NCI-H187 (cell line): ENCODE measurements at places on chromosomes 7 and 10.

DNA sequence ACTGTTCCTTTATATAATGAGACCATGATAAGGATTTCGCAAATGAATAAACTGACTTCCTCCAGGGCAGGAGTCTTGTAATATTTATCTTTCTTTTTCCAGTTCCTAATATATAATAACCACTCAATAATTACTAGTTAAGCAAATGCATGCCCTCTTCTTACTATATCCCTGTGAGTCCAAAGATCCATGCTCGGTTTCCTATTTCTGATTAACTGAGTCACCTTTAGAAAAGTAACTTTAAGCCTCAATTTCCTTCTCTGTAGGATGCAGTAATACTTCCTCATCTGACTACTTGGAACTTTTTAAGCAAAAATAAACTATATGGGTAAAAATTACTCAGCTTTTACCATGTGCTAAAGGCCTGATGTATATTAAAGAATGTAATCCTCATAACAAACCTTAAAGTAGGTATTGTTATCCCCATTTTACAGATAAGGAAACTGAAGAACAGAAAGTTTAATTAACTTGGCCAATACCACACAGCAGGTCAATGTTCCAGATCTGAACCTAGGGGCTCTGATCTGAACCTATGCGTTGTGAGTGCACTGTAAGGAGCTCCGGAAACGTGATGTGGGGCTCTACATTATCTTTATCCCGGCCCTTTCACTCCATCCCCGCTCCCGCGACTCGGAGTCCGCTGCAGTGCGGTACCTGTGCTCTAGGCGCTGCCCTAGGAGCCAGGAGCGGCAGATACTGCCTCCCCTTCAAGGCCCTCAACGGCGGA is 458 bp downstream of the COX15 start:
- DNase-seq = no peak

DNA sequence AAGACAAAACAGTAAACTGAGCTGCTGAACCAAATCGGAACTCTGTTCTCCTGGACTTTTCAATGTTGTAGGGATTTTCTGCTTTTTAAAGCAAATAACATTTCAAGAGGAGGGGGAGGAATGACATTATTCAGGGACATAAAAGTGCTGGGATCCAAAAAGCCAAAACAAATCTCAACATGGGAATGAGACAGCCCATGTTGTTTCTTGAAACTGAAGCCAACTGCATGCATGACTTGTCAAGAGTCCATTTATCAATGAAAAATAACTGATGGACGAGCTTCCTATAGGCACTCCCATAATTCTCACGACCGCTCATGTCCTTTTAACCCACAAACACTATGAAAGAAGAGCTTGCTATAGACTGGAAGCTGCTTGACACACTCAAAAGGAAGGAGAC is 27.8 kb downstream of the FAM53B start:
- no peak for DNase-seq

DNA sequence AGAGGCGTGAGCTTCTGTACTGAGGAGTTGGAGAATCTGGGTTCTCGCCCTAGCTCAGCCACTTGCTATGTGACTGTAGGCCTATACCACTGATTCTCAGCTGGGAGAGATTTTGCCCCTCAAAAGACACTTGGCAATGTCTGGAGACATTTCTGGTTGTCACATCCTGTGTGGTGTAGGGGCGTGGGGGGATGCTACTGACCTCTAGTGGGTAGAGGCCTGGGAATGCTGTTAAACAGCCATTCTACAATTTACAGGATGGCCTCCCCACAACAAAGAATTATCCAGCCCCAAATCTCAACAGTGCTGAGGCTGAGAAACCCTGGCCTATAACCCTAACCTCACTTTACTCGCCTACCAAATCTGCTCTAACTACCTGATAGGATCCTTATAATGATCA is 58.8 kb upstream of the GAD2 start:
- no peak for DNase-seq

DNA sequence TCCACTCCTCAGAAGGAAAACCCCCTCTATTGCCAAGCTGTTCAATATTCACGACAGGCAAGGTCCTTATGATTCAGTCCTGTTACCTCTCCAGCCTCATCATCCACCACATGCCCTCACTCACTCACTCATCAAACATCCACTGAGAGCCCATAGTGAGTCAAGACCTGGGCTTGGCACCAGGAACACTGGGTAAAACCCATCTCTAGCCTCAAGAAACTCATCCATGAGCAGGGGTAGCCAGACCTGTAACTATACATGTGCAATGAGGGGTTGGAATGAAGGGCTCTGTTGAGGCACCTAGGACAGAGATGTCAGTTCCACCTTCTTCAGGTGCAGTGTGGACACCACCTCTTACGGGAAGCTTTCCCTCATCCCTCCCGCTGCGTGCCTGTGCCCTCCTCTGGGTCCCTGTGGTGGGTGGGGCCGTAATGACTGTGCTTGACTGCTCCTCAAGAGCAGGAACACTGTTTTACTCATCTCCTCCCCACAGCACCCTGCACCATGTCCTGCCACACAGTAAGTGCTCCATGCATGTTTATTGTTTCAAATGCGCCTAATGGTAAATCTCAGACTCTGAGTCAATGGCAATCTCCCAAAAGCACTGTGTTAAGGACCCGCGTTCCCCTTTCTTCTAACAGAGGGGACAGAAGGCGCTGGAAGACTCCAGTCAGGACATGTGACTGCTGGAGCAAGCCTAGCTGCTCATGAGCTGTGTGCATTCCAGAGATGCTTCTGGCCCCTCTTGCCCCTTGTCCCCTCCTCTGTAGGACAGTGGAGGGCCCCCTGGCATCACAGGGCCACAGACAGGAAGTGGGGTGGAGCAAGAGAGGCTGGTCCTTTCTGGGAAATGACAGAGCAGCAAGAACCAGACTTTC is 95.4 kb downstream of the HIPK2 start:
- no peak for DNase-seq

DNA sequence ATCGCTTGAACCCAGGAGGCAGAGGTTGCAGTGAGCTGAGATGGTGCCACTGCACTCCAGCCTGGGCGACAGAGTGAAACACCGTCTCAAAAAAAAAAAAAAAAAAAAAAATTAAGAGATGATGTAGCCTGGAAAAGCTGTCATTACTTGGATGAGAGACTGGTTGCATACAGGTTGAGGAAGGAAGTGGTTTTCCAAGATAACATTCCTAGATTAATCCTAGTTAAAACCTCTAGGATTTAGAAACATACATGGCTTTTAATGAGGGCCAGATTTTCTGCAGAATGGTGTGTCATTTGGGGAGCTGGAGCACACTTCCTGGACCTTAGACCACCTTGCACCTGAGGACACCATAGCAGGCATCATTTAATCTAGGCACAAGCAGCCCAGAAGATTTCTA is 17.8 kb downstream of the VWA2 start:
- no peak for DNase-seq

DNA sequence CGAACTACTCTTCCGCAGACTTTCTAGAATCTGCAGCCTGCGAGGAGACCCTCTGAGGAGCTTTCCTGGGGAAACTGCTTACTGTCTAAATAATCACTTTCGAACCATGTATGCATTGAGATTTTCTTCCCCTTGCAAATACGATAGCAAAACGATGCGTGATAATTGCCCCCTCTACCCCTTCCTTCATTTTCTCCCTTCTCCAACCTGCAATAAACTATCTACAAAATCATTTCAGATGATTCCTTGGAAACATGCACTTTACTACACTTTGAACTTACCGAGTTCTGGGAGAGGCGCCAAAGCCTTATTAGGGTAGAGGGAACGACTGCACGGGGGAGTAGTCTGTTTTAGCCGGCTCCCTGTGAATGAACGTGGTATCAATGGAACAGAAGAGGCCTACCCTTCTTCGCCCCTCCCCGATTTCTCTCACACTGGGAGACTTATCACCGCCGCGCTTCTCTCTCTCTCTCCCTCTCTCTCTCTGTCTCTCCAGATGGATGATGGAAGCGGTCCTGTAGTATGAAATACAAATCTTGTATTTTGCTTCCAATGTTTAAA is at the start of gene FGFBP3:
FGFBP3 (minus strand) TSS at position 370 of the 561 bp plus-strand sequence. CDS start 517 bp downstream, outside the sequence.
- DNase-seq = peak; percentile 9

DNA sequence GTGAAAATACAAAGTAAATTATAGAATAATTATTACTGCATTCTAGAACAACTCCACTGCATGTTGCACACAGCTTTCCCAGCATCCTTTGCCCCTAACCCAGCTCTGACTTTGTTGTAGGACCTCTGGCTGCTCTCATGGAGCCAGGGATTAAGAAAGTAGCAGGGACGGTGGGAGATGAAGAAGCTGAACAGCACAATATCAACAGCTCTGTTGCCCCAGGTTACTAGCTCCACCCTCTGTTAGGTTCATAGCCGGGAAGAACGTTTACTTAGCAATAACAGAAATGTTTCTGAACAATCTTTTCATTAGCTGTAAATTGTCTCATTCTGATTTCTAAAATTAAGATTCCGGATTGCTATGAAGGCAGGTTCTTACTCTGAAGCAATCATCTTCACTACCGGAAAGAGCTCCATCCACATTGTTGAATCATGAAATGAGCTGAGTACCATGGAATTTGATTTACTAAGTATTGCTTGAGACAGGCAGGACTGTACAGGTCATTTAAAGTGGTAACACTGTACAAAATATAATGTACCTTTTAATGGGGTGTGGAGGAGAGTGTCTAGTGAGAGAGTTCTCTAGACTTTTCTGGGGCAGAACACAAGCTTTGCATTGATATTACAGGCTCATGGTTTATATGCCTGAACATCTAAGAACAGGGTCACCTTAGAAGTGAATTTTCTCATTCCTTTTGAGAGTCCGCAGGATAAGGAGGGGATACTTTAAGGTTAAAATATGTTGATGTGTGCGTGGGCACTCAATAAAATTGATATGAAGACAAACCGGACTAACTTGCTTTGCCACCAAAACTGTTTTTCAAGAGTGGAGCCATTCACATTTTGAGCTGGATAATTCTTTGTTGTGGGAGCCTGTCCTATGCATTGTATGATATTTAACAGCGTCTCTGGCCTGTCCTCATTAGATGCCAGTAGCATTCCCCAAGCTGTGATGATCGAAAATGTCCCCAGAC is 20.8 kb upstream of the RAB18 start:
- no peak for DNase-seq

DNA sequence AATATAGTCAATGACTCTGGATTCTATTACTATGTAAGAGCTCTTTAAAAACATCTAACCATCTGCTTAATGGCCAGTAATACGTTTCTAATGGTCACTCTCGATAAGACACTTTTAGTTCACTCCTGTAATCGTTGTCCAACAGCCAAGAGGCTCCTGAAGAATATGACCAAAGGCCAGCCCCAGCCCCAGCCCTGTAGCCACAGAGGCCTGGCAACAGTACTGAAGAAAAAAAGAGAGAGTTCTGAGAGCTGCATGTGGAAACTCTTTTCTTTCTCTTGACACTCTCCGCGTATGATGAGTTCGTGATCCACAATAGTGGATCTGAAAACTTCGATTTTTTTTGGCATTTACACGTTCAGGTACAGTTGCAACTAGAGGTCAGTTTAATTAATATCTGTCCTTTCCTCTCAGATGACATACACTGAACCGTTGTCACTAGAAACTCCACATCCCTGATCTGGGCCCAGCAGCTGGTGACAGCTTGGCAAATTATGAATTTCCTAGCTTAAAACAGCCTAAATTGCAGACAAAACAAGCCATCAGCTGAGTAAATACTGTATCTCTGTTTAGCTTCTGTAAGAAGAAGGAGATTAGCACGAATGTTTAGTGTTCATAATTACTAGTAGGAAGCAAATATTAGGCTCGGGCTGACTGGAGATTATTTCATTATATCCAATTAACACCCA is 456.7 kb downstream of the LRMDA start:
- DNase-seq = no peak

DNA sequence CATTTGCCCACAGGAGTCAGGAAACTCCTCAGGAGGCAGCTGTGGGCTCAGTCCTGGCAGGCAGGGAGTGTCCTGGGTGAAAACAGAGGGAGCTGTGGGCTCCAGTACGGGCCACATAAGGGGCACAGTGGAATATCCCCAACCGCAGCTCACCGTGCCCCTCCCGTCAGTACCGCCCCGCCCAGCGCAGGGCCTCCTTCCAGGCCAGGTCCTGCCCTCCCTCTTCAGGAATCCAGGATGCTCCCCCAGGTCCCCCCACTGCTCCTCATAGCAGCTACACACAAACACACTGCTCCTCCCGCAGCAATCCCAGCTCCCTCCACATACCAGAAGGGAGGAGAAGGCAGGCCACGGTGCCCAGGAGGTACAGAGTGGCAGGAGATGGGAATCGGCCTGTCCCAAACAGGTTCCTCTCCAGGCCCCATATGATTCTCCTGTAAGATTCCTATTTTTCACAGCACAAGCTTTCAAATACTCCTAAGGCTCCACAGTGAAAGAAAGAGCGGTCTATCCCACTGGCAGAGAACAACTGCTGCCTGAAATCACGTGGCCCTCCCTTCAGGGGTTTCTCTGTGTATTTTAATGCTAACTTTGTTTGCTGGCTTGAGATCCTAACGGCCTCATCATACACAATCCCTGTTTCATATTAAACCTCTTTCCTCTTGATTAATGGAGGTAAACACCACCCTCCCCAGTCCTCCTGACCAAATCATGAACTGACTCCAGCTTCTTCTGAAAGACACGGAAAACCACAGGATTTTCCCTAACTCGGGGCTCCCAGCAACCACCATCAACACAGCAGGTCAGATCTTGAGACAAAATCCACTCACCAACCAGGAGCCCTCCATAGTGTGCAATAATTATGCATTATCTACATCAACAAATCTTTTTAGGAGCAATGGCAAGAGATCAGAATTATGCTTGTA is 178.7 kb downstream of the TNS3 start:
- no peak for DNase-seq

- no peak for DNase-seq
Observed at GRCh38 chr7:157715938-157716280, 379.1 kb downstream of the DNAJB6 start.

- DNase-seq = no peak
Observed at GRCh38 chr10:48999346-48999745, 59.7 kb upstream of the LRRC18 start.

DNA sequence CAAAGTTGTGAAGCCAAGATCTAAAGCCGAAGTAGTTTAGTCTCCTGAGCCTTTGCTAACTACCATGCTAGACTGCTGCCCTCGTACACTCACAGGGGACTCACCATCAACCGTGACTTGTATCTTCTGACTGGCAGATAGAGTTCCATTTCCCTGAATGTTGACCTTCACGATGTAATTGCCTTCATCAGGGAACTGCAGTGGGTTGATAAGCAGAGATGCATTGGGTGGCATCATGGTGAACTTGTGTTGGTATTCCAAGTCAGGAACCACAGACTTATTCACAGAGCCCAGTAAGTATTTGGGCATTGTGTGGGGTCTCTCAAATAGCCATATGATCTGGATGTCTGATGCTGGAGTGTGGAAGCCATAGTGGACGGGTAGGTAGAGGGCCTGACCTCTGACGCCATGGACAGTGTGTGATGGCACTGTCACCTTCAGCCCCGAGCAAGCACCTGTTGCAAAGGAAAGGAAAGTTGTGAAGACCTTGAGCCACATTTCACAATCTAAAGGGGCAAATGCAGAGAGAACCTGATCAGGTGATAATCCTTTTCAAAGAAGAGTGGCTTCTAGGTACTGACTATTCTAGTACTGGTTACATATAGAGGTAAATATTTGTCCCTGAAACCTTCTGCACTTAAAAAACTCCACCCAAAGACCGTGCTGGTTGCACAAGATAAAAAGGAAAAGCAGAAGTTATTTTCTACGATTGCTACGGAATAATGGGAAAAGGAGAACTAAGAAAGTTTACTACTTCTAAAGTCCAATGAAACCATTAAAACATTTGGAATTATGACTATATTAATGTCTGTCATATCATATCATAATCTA is 7.1 kb downstream of the HEPACAM2 start:
- no peak for DNase-seq
